Lung (tissue), 17 donors: ENCODE measurements at places on chromosomes 16 and 17. TPM values are rescaled to one million over a fixed set of nuclear protein-coding genes. Genes with fewer than 3 reads are reported as not detected.

The CDH5 gene
- 196 TPM for total RNA-seq

- DNase-seq = no peak
Observed at GRCh38 chr17:58308173-58308984, 20.2 kb downstream of the TSPOAP1 start.

The TBC1D26 gene
- total RNA-seq = 0.34 TPM

- no peak for DNase-seq
Observed at GRCh38 chr16:11225677-11226549, 30.1 kb downstream of the SOCS1 start.

GRCh38 chr17:72481572-72481971 lies 360.8 kb downstream of the SOX9 start:
- DNase-seq = peak; percentile 14
